ENCODE measurements at places on chromosomes 7 and 10.
A peak's percentile ranks its signal among the peaks of the same experiment; 100 is the strongest.

- no peak for DNase-seq
Observed at GRCh38 chr7:81491573-81491972, 278.3 kb downstream of the HGF start.

- DNase-seq: no peak
Observed at GRCh38 chr10:9244864-9245263, 1190.4 kb downstream of the GATA3 start.

DNA sequence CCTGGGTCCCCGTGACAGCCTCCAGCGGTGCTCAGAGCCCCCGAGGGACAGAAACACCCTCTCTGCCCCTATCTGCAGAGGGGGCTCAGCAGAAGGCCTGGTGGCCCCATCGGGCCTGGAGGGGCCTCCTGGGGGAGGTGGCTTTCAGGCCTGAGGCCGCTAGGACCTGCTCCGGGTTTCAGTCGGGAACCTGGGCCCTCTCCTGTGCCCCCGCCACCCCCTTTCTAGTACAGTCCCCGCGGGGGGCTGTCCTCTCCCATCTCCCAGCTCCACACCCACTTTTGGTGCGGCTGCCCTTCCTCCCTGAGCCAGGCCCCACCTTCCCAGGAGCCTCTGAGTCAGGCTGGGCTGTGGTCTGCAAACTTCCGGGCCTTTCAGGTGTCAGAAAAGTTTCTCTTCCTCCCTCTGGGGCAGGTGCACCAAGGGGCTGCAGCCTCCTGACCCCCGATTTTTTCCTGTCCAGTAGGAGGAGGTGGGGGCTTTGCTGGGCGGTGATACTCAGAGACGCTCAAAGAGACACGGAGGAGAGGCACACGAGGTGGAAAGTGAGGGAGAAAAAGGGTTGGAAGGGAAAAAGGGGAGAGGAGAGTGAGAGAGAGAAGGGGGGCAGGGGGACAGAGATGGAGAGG lies 692 bp downstream of the CARD11 start:
- DNase-seq: no peak

- no peak for DNase-seq
Observed at GRCh38 chr7:22672846-22673680, 53.9 kb upstream of the IL6 start.

DNA sequence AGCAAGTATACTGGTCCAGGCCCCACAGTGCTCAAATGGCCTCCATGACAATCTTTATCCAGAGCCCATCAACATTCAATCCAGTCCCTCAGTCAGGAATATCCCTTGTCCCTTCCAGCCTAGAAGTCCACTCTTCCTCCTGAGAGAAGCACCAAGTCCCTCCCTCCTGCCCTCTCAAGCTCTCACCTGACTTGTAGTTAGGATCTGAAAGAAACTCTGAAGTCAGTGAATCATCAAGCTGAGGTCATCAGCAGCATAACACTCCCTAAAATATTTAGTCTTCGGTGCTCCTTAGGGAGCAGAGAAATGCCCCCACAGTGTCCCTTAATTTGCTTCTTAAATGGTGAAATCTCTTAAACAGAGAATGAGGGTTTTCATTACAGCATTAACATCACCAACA lies 31.0 kb downstream of the GRM8 start:
- no peak for DNase-seq

DNA sequence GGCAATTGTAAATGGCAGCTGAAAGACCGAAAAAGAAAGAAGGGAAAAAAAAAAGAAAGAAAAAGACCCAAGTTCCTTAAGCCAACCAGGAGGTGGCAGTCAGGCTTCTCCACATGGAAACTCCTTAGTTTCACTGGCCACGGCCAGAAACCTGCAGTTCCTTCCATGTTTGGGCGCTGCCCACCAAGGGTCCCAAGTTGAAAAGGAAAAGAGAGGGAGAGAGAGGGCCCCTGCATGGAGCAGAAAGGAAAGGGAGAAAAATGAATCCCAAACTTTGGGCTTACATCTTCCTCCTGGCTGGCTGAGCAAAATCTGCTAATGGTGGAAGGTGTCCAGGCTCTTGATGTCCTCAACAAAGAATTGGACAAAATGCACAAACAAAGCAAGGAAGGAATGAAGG lies 31.8 kb upstream of the ABCA13 start:
- no peak for DNase-seq

- DNase-seq: no peak
Observed at GRCh38 chr7:25947669-25948516, 204.1 kb upstream of the NFE2L3 start.

GRCh38 chr7:76386691-76387260 lies 22.7 kb downstream of the SSC4D start:
- no peak for DNase-seq

DNA sequence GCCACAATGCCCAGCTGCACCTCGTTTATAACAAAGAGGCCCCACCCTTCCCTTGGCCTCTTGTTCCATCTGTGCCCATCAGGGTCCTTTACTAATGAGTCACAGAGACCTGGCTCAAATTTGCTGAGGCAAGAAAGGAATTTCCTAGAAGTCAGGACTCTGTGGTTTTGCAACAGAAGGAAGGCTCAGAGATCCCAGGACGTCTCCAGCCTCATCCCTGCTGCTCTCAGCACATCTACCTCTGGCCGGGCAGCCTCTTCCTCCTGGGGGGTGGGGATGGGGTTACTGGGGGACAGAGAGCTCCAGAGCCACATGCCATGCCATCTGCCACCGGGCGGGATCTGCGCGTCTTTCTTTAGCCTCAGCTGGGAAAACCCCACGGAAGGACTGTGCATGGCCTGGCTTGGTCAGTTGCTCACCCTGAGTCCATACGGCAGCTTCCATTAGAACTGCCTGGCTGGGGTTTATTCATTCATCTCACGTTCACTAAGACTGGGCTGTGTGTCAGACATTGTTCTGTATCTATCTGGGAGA lies 41.9 kb upstream of the PSMG3 start:
- DNase-seq: no peak

DNA sequence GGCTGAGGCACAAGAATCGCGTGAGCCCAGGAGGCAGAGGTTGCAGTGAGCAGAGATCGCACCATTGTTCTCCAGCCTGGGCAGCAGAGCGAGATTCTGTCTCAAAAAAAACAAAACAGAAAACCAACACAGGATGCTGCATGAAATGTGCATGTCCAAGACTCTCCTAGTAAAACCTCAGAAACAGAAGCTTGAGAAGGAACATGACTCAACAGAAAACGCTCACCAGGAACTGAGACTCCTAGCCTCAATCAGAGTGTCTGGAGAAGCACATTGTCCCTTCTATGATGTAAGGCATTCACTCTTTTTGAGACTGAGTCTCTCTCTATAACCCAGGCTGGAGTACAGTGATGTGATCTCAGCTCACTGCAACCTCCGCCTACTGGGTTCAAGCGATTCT lies 168.3 kb downstream of the MYOF start:
- DNase-seq: peak; percentile 15

GRCh38 chr7:134548877-134549276 lies at the start of gene AKR1B15:
AKR1B15 (plus strand) TSS chr7:134549110; CDS start chr7:134564620, 15,510 bp downstream.
- DNase-seq: no peak
